NCI-H2081 treated with DMSO at 0.1 percent for 48 hours (cell line): ENCODE measurements at places on chromosomes 11 and 22.

DNA sequence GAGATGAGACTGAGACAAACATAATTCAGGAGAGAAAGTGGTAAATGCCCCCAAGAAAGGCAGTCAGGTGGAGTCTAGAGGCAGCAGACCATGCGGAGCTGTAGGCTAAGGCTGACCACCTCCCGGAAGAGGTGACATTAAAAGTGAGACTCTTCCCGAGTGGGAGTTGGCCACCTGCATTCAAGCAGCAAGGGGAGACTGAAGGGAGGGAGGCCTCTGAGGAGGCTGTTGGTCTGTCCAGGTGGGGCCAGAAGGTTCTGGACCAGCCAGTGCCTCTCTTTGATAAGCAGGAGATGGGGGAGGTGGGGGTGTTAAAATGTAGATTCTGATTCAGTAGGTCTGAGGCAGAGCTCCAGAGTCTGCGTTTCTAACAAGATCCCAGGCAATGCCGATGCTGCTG lies 37.5 kb downstream of the CD6 start:
- no peak for DNase-seq

DNA sequence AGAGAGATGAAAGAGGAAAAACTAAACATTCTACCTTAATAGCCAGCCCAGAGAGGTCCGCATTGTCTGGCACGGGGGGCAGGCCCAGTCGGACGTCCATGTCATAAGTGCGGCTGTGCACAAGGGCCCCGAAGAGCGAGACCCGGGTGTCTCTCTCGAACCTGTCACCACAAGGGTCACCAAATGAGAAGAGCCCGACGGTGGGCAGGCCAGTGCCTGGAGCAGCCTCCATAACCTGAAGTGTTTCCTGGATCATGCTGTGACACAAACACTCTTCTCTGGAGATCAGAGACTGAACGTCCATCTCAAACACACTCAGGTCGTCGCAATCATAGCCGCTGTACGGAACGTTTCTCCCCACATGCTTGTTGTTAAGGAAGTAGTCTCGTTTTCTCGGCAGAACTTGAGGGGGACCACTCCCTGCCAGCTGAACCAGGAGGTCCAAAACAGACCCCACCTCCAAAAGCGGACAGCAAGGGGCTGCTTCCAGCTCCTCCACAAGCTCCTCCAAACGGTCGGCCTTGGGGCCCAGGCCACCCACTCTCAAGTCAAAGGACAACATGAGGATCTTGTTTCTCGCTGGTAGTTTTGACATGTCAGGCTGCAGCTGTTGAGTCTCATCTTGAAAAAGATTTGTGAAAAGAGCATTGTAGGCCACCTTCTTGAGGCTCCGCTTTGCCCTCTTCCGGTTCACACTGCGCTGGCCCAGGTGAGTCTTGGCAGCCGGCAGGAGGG lies 971 bp downstream of the TUBGCP6 start:
- DNase-seq: no peak

- DNase-seq: no peak
Observed at GRCh38 chr11:72234920-72235319, 9.1 kb downstream of the PHOX2A start.

GRCh38 chr11:113184498-113184897 lies 129.9 kb upstream of the TTC12 start:
- DNase-seq: no peak

DNA sequence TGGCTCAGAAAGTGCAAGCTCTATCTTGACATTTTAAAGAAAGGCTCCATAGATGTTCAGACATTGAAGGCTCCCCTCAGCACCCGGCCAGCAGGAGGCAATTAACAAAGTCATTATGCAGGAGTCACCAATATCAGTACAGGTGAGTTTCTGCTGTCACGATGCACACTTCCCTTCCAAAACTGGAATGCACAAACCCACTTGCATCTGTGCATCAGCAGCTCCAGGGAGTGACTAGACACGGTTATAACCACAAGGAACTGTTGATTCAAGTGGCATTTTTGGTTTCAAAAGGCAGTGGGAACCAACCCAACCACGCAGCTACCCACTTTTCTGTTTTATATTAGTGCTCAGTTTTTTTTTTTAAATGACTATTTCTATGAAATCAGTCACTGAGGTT lies 293.9 kb upstream of the NARS2 start:
- no peak for DNase-seq

GRCh38 chr11:11416502-11416901 lies 63.5 kb upstream of the CSNK2A3 start:
- DNase-seq: no peak

GRCh38 chr22:26592421-26592891 lies 2.5 kb upstream of the TPST2 start:
- DNase-seq: no peak

DNA sequence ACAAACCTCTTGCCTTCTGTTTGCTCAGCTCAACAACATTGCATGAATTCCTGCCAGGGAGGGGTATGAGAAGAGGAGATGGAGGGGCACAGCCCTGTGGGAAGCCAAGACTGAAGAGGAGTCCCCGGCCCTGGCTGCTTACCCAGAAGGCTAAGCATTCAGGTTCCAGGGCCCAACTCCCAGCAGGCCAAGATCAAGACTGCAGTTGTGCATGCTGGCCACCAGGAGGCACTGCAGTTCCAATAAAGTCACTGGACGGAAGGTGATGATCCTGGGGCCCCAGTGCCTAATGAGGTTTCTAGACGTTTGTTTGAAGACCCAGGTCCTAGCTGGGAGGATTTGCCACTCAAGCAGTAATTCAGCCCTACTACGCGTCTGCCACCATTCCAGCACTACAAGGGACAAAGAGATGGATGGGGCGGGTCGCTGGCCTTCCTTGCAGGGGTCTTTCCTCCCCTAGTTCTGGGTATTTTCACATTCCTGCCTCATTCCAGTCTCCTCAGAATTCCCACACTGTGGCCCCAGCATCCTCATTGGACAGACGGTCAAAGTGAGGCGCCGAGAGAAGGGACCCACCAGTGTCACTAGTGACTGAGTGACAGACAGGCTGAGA lies 23.6 kb downstream of the ALX4 start:
- DNase-seq: no peak

DNA sequence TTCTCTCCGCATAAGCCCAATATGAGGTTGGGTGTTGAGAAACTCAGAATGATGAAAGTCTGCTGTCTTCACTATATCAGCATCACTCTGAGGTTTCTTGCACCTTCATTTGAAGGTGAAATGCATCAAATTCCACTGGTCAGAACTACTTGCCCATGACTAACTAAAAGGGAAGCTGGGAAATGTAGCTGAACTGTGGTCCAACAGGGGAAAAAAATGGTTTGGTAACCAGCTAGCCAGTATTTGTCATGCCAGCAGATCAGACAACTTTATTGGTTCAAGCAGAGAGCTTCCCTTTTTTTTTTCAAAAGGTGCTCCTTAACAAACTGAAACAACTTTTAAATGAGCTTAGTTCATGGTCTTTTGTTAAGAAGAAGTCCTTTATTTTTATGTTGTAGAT lies 14.2 kb upstream of the PIK3C2A start:
- DNase-seq: no peak

DNA sequence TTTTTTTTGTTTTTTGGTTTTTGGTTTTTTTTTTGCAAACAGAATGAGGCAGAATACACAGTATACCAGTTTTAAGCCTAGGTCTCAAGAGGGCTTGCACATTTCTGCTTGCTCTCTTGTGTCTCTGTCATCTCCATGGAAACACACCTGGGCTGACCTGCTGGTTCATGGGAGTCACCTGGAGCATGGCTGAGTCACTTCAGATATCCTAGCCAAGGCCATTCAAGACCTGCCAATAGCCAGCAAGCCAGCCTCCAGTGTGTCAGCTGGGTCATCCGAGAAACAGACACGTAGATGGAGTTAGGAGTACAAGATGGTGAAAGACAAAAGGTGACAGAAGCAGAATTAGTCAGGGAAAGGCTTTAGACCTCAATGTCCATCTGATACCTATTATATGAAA lies 124.2 kb upstream of the SEZ6L start:
- no peak for DNase-seq

DNA sequence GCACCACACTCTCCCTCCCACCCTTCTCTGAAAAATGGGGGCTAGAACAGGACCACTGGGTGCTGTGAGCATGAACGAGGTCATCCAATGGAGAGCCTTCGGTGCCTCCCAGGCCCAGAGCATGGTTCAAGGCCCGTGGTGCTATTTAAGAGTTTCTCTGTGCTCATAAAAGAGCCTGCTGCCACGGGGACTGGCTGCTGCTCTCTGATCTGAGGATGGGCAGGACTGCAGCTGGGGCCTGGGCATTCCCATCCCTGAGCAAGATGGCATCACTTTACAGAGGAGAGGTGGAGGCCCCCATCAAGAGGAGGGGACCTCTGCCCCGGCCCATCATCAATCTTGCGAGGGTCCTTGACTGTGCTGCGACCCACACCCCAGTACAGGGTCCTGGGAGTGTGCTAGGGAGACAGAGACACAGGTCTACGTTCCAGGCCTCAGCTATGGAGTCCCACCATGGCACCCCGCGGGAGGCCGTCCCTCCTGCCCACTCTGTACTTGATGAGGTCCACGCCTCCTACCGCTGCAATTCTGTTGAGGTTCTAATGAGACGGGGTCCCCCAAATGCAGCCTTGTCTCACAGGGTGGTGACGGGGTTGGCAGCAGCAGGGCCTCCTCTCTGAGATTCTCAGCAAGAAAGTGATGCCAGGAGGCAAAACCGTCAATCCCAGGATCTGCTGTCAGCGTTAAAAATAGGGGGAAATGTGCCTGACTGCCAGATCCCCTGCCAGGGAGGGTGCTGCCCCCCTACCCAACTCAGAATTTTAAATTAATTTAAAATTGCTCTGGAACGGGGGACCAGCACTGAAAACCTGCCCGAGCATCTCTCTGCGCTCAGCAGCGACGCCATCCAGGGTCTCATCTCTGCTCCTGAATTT lies 405.4 kb downstream of the SHANK2 start:
- DNase-seq: no peak

GRCh38 chr11:111795334-111795985 lies 29.3 kb upstream of the PPP2R1B start:
- DNase-seq: no peak

- DNase-seq: no peak
Observed at GRCh38 chr11:82831364-82831763, 68.9 kb downstream of the PRCP start.

DNA sequence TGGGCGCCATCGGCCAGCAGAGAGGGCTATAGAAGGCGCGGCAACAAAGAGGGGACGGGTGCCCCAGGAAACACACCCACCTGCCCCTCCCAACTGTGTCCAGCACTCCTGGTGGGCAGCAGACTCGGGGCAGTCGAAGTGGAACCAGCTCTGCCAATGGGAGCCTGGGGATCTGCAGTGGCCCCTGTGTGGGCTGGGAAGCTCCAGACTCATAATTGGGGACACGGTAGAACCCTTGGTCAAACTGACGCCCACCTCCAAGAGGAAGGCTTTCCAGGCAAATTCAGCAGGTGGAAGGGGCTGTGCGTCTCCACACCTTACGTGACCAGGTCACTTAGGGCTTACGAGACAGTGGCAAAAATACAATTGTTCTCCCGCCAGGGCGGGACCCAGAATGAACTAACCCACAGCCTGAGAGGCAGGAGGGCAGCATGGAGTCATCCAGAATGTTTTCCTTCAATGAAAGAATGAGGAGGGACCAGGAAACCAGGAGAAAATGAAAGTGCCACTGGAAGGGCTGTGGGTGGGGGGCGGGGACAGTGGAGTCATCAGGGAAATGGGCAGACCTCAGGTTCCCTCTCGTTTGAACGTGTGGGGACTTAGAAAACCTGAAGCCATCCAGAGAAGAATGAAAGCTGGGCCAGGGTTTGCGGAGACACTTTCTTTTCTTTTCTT lies 53.2 kb upstream of the SHANK2 start:
- no peak for DNase-seq

DNA sequence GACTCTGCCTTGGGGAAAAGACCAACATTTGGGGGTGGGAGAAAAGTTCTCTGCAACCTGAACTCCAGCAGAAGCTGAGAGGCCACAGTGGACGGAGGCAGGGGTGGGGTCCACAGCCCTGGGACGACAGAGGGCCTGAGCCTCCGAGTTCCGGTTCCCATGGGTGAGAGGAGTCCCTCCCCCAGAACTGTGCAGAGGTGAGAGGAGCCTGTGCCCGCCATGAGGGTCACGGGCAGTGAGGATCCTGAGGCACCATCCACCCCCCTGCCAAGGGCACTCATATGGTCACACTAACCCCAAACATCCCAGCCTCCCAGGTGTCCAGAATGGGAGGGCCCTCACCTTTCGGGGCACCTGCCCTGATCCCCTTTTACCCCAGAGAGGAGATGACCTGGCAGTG lies 30.5 kb downstream of the KIAA0930 start:
- no peak for DNase-seq

GRCh38 chr11:73946798-73947458 lies 3.9 kb upstream of the DNAJB13 start:
- DNase-seq: no peak

GRCh38 chr22:43526946-43527345 lies 115.1 kb downstream of the MPPED1 start:
- no peak for DNase-seq
